DND-41 (cell line): ENCODE measurements at places on chromosomes 4 and X.

GRCh38 chrX:50067435-50068284 is 133.1 kb downstream of the AKAP4 start:
- DNase-seq: no peak

DNA sequence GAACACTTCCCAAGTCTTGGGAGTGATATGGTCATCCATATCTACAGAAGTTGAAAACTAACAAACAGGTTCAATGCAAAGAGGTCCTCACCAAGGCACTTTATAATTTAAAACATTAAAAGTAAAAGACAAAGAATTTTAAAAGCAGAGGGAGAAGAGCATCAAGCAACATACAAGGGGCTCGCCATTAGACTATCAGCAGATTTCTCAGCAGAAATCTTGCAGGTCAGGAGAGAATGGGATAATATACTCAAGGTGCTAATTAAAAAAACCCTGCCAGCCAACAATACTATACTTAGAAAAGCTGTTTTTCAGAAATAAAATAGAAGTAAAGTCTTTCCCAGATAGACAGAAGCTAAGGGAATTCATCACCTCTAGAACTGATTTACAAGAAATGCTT is 121.2 kb downstream of the NEK1 start:
- DNase-seq: no peak

DNA sequence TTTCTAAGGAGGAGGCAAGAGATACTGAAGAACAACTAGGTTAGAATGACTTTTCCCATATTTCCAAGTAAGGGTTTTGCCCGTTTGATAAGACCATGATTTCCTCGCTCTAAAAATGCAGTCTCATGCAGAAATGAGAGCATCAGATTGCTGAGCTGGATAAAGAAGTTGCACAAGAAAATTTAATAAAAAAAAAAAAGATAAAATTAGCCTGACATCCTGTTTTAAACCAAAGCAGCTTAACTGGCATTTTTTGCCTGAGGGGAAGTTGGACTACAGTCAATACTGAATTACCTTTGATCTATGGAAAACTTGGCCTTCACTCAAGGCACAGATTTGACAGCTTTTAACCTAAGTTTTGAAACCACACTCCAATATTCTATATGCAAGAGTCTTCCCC is 208.4 kb downstream of the GASK1B start:
- DNase-seq: no peak

DNA sequence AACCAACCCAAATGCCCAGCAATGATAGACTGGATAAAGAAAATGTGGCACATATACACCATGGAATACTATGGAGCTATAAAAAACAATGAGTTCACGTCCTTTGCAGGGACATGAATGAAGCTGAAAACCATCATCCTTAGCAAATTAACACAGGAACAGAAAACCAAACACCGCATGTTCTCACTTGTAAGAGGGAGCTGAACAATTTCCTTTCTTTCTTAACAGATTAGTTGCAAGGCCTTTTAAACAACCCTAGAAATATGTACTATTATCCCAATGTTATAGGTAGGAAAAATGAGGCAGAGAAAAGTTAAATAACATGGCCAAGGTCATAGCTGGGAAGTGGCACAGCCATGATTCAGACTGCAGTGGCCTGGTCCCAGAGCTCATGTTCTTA is 5.8 kb upstream of the OCIAD2 start:
- no peak for DNase-seq

GRCh38 chrX:111823128-111823527 is 52.9 kb upstream of the TRPC5OS start:
- DNase-seq: no peak

DNA sequence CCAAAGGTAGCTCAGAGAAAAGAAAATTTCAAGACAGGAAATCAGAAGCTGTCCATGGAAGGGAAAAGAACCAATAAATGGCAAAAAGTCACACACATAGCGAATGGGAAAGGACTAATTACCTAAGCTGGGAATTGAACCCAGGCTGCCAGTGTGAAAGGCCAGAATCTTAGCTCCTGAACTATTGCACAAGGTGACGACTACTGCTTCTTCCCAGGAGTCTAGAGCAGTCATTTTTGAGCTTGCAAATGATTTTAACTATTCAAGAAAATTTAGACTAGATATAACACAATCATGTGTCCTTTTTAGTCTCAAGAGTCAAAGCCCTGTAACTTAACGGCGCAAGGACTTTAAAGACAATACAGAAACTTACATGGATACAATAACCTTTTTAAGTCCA is 34.1 kb upstream of the ZNF81 start:
- DNase-seq: no peak

DNA sequence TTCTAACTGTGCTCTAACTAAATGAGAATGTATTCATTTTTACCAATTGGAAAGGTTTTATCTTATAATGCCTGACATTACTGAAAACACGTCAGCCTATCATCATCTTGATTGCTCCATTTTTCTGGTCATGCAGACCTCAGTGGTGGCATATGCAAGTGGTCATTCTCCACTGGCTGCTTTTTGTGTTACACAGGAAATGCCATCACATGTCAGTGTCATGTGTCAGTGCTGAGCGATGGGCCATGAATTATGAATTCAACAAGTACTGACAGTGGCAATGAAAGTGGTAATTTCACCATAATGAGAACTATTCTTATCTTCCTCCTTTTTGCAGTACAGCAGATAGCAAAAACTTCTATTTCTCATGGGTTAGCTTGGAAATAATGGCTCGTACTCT is 190.5 kb downstream of the PACRGL start:
- no peak for DNase-seq

DNA sequence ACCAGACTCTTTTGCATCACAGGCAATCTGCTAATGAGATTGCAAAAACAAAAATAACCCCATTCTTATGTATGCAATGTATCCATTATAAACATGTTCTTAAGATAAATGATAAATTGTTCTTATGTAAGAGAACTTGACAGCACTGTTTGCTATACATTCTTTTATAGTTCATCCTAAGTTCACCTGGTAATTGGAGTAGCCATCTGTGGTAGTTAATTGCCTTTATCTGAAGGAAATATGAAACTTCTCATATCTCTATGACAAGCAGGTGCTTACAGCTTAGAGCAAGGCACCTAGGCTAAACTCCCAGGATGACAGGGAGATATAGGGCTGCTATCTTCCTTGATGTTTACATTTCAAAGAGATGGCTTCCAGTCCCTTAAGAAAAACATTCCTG is 21.3 kb upstream of the CLCN5 start:
- no peak for DNase-seq

DNA sequence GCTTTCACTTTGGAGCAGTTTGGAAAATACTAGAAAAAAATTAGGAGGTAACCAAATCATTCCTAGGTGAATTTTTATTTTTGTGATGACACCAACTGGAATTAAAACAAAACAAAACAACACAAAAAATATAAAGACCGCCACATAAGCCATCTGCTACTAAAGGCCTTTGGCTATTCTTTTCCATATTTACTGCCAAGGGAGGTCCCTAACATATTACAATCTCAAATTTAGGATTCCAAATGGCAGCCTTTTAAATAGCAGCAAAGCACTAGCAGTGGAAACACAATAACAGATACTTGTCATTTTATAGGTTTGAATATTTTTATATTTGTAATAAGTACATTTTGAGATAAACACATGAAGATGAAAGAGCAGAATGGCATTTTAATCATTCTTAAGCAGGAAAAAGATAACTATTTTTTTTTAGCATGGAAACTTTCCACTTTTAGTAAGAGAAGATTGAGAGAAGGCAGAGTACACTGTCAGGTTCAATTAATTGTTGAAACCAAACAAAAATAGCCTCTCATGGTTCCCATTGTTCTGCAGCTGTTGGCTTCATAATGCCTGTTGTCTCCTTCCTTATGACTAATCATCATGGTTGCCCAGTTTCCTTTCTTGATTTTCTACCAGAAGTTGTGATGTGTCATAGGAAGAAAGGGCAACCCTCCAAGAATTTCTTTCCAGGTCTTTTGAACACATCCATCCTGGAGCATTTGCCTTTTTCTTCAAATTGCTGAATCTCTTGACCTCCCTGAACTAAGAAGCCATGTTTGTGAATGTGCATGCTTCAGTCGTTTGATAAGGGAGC is 219.0 kb upstream of the EMCN start:
- no peak for DNase-seq

- DNase-seq: peak; percentile 72
Observed at GRCh38 chrX:68498508-68499379, at the start of gene YIPF6. Gene YIPF6 (plus strand): TSS chrX:68499051. CDS start chrX:68499067, 16 bp downstream.

DNA sequence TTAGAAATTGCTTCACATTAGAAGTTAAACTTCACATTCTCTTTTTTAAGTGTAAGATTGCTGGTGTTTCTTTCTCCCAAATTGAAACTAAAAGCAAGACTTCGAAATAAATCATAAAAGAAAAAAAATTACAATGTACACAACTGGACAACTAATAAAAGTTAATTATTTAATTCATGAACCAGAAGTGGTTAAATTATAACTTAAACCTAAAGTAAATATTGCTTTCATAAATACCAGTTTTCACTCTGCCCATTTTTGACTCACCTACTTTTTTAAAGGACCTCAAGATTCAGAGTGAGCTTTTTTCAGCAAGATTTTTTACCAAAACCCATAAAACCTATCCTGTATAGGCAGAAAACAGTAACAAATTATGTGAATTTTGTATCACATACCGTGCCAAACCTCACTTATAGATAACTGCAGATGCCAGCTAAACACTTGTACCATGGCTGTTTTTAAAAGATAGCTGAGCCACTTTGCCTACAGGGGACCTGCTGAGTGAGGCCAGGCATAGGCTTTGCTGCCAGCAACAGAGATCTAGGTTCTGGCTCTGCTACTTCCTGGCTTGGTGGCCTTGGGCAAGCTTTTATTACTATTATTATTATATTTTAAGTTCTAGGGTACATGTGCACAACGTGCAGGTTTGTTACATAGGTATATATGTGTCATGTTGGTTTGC is 259.8 kb downstream of the NR3C2 start:
- DNase-seq: no peak

DNA sequence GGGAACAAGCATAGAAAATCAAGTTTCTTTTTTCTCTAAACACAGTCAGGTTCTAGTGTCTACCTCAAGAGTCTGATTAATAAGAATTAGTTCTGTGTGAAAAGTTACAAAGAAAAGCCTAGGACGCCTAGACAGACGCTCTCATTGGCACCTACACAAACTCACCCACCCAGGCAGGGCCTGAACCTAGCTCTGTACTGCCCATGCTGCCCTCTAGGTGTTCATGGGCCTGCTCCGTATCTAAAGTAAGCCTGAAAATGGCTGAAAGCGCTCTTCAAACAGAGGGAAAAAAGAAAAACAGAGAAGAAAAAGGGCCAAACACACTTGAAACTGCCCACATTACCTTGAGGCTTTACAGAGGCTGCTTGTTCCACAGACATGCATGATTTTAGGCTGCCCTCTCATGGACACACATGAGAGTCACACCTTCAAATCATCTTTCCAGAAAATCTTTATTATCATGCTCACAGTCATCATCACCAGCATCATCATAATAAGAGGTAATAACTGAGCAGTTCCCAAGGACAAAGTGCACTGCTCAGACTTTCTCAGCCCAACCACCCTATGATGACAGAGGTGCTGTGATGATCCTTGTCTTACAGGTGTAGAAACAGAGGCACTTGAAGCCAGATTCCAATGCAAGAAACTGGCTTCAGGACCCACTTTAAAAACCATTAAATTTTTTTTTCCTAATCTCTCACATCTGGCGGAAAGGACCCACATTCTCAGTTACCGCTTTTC is 49.6 kb downstream of the MAP7D2 start:
- DNase-seq: peak; percentile 50

DNA sequence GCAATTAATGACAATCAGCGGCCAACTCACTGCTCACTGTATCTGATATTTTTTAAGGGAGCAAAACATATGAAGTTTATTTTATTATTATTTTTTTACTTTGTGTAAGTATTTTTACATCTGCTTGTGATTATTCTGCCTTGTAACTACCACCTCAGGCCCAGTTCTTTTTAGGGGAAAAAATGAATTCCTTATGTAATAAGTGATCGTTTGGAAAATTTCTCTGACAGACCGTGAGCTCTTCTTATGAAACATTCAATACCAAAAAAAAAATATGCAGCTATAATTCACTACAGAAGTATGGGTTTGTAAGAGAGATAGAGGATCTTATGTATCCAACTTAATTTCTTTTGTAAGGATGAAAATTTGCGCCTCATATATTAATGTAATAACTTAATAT is 33.5 kb upstream of the STOX2 start:
- DNase-seq: no peak

GRCh38 chrX:130443875-130444274 is 42.1 kb downstream of the RBMX2 start:
- DNase-seq: no peak

- no peak for DNase-seq
Observed at GRCh38 chrX:13764765-13765164, 30.2 kb downstream of the OFD1 start.

GRCh38 chr4:128232719-128233118 is 54.9 kb downstream of the PGRMC2 start:
- no peak for DNase-seq

- no peak for DNase-seq
Observed at GRCh38 chr4:174604198-174604597, 81.9 kb upstream of the HPGD start.

DNA sequence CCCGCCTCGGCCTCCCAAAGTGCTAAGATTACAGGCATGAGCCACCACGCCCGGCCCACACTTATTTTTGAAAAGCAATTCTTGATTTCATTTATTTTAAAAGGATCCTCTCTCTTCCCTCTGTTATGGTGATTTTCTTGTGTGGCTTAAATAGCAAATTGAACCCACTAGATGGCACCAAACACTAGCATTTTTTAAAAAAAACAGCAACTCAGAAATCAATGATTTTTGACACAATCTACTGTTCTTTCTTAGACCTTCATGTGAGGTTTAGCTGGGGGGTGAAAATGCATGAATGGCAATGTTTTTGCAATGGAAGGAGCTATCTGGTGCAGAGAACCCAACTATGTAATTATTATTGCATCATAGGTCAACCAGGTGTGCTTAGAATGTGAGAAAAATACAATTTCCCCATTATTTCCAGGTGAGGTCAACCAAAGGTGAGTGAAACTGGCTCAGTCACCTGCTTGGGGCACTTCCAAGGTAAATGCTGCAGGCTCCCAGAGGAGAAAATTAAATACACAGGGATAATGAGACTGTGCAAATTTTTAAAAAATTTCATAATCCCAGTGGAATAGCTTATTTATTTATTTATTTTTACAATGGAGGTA is 226.7 kb upstream of the PRKX start:
- no peak for DNase-seq
